ENCODE measurements at places on chromosomes 3 and 15.

DNA sequence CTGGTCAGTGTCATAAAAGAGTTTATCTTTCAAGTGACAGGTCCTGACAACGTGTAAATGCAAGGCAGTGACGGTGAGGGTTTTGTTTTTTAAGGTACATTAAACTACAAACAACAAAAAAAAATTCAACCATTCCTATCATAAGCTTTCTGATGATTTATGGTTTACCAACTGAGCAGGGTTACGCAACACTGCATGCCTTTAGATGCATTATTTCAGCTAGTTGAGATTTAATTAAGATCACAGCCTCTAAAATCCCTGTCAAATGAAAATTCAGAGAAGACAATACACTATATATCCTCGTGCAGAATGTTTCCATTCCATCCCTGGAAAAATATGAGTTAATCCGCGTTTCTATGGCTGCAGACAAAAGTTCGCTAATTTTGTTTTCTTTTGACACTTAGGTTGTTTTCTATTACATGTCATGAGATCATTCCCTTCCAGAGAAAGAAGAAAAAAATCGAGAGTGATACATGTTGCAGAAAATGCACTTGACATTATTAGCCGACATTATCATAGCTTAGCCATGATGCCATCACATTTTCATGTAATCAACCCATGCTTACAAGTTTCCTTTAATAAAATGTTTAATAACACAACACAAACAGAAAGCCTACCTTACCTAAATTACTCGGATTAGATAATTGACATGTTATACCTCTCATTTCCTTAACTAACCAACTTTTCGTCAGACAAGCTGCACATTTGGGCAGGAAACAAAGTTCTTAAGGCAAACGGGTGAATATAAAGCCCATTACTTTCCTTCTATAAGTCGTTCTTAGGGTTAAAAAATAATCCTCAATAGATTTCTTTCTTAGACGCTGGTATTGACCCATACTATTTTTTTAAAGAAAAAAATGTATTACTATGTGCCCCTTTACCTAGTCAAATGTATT lies 521.2 kb downstream of the FOXP1 start:
- DNase-seq = no peak

DNA sequence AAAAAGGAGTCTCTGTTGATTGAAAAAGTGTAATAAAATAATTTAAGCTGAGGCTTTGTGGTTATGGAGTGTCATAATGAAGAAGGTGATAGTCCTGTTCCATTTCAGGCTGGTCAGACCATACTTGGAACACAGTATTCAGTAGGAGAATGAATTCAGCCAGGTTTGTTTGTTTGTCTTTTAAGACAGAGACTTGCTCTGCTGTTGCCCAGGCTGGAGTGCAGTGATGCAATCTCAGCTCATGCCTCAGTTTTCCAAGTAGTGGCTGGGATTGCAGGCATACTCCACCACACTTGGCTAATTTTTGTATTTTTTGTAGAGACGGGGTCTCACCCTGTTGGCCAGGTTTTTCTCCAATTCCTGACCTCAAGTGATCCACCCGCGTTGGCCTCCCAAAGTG lies 33.5 kb downstream of the IQGAP1 start:
- no peak for DNase-seq

GRCh38 chr3:139173372-139174108 lies 128.8 kb upstream of the PRR23C start:
- DNase-seq = no peak

DNA sequence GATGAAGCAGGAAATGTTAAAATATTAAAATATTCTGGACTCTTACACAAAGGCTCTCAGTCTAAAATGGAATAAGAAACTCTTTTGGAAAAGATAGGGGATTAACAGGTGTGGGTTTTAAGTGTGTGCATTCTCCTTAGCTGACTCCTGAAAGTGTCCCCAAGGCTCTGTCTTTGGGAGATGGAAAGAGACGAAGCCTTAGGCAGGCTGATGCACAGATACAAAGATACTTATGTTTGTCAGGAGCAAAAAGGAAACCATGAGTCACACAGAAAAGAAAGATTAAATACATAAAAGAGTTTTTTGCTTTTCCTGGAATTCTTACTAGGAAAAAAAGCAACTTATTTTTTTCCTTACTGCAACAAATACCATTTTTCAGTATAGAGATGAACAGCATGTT lies 23.8 kb upstream of the ABI3BP start:
- DNase-seq = no peak

- DNase-seq = no peak
Observed at GRCh38 chr3:150912501-150912900, 7.3 kb upstream of the MINDY4B start.

All from posterior cingulate gyrus (tissue), 11 donors.